ENCODE measurements at places on chromosomes 12 and 14.
A peak's percentile ranks its signal among the peaks of the same experiment; 100 is the strongest.

- DNase-seq, result peak; percentile 59
Observed at GRCh38 chr12:71684081-71684480, 1.8 kb upstream of the TMEM19 start.

DNA sequence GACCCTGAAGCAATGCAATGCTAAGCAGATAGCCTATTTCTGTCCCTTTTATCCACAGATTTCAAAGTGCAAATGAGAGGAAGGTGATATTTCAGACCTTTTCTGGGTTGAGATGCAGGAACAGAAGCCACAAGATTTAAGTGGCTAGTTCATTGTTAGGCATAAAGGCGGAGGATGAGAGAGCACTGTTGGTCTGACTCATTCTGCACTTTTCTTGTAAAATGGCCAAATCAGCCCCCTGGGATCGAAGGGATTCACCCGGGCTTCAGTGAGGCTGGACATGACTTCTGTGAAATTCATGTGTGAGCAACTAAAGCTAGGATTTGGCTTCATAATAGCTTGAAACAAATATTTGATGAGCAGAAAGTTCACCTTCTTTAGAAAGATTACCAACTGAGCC lies 101.9 kb upstream of the OVCH1 start:
- no peak for DNase-seq

DNA sequence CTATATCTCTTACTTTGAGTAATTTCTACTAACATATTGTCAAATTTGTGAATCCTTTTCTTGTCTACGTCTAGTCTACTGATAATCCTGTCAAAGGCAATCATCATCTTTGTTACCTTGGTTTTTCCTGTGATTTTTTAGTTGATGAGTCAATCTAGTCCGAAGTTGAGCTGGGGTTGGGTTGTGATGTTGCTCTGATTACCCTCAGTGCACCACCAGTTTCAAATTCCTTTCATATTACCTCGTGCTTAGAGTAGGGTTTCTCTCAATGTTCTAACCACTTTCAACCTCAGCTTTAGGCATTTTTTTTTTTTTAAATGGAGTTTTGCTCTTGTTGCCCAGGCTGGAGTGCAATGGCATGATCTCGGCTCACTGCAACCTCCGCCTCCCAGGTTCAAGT lies 186.8 kb downstream of the BTG1 start:
- DNase-seq, result no peak

DNA sequence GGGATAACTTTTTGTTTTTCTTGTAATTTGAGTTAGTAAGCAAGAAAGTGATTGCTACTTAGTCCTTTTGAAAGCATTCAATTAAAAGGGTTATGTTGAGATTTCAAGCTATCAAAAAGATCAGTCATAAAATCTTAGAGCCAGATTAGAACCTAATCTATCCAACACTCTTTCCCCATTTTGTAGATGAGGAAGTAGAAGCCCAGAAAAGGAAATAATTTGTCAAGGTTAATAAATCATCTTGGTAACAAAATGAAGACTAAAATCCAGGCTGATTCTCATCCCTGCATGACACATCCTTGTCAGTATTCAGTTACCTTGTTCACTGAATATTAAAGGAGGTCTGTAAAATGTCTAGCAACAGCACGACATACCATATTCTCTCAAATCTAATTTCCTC lies 26.5 kb downstream of the PPP1R13B start:
- DNase-seq, result no peak

GRCh38 chr12:131102991-131103668 lies 149.4 kb downstream of the ADGRD1 start:
- DNase-seq, result no peak

DNA sequence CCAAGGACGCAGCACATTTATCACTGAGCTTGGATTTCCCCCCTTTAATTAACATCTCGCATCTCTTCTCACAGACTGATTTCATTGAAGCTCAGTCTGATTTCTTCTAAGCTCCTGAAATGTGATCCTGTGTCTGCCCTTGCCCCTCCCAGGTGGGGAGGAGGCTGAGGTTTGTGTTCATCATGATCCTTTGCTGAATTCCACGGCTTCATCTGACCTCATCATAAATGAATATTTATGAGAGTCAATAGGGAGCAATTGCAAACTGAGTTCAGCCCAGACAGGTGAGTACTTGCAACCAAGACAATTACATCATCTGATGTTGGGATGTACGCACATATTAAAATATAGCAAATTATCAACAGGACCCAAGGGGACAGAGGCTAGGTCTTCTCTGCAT lies 72.4 kb downstream of the MAP1LC3B2 start:
- DNase-seq, result no peak

DNA sequence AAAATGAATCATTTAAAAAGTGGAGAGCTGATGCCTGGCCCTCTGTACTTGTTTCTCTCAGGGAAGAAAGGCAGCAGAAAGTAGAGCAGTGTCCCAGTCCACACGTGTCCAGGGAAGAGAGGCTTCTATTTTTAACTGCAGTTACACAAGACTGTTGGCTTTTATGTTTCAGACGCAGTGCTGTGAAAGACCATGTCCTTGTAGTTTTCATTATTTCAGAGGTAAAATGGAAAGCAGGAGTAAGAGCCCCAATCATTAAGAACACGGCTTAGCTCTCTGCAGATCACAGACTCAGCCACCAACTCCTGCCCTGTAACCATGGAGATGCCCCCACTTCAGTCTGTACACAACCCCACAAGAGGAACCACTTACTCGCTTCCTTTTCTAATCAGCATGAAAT lies 336.3 kb downstream of the DAD1 start:
- no peak for DNase-seq

GRCh38 chr12:19529951-19530636 lies 90.8 kb downstream of the AEBP2 start:
- DNase-seq, result no peak

DNA sequence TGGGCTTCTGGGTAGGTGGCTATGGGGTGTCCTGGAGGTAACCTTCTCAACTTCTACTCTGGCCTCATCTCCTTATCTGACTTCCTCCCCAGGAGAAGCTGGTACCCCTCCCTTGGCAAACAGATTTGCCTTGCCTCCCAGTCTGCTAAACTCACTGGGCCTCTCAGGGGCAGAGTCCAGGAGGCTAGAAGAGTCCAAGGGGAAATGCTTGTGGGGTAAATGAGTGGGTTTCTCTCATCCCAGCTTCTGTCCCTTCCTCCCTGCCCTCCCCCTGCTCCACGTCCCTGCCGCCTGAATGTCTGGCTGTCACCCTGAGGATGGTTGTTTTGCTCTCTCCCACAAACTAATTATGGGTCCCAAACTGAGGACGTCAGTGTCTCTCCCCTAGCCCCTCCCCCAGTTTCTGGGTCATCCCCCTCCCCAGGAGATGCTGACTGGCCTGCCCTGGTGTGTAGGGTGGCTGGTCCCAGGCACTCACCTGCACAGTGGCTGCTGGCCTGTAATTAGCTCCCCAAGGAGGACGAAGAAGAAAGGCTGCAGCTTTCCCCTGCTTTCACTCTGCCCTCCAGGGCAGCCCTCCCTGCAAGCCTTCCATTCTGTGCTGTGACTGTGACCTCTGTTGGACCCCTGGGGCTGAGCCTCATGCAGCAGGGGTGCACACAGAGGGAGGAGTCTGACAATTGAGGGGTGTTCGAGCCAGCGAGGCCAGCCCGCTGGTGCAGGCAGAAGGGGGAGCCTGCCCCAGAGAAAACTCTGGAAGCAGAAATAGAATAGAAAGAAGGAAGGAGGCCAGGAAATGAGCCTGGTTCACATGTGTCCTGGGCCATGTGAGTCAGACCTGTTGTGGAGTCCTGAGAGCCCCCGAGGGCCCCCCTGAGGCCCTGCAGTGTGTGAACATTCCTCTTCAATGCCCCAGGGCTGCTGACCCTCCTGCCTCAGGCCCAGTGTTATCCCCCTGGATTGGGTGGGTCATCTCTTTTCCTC lies at the start of gene LRP1-AS:
Gene LRP1-AS, minus strand, starts transcription at position 659 of the 984 bp plus-strand sequence.
- DNase-seq, result no peak

DNA sequence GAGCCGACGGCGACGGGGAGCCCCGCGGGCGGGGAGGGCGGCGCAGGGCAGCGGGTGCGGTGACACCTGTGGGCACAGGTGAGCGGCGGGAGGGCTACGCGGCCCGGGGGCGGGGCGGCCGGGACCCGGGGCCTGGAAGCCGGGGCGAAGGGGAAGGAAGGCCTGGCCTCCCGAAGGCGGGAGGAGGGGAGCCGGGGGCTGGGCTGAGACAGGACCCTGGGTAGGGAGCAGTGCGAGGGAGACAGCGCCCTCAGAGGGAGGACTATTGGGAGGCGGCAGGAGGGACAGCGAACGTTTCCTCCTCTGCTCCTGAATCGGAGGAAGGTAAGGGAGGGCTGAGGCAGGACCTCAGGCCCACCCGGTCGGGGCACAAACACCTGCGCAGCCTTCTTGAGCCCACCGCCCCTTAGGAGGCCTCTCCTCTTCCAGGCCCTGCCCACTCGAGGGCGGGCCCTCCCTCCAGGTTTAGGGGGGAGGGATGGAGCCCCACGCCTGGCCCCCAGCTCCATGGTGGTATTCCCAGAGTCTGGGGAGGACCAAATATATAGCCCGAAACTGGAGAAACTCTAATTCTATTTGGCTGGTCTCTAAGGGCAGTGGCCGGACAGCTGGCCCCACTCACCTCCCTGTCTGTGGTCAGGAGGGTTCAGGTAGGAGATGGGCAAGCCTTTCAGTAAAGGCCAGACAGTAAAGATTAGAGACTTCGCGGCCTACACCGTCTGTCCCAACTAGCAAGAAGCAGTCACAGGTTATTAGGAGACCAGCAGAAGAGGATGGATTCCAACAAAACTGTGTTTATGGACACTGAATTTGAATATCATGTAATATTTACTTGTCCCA lies 509 bp downstream of the PLEKHG6 start:
- DNase-seq, result no peak

- DNase-seq, result no peak
Observed at GRCh38 chr12:112307317-112308011, 74.8 kb downstream of the HECTD4 start.

DNA sequence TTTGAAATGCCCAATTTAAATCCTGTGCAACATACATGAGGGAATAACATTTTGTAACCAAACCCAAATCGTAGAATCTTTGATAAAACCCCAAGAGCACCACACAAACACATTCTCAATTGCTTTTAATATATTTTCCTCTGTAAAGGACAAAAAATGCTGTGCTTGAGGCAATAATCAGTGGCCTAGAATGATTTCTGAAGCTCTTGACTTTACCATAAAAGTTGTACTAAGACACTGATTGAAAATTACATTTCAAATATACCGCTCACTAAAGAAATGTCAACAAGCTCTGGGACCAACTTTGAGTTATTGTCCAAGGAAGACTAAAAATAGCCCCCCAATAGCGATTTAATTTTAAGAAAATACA lies 1.5 kb downstream of the EML5 start:
- DNase-seq, result no peak

DNA sequence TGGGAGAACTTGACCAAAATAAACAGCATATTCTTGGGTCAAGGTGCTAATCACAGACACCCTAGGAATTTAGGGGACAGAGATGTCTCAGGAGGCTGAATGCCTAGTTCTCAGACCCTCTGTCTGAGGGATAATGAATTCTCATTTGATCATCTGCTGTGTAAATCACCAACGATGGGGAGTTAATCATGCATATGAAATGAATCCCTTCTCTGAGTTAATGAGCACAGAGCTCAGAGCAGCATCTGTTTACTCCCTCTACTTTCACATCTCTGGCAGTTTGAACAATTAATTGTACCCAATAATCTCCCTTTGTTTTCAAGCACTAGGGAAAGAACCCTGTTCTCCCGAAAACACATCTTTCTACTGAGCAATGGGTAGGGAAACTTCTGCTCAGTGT lies 129.4 kb upstream of the SRRM4 start:
- no peak for DNase-seq

DNA sequence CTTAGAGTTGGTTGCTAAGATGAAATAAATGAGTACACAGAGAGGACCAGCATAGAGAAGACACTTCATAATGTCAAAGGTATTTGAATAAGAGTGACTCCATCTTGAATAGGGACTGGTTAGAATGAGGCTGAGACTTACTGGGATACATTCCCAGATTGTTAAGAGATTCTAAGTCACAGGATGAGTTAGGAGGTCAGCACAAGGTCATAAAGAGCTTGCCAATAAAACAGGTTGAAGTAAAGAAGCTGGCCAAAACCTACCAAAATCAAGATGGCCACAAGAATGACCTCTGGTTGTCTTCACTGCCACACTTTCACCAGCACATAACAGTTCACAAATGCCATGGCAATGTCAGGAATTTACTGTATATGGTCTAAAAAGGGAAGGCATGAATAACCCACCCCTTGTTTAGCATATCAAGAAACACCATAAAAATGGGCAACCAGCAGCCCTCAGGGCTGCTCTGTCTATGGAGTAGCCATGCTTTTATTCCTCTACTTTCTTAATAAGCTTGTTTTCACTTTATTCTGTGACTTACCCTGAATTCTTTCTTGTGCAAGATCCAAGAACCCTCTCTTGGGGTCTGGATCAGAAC lies 8.3 kb upstream of the SERPINA1 start:
- DNase-seq, result no peak

DNA sequence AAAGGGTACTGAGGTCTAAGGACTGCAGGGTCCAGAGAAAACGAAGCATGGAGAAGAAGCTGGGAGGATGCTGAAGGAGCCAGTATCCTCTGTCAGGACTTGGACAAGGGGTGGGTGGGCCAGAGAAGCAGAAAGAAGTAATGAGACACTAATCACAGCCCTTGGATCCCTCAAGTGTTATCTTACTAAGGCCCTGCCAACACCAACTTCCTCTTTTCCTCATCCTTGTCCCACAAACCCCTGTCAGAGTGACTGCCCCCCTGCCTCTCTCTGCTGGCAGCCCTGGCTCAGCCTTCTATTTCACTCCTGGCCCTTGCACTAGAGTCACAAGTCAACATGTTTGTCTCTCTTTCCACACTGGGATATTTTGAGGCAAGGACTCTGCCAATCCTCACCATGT lies 3.8 kb upstream of the ASIC1 start:
- DNase-seq, result no peak

DNA sequence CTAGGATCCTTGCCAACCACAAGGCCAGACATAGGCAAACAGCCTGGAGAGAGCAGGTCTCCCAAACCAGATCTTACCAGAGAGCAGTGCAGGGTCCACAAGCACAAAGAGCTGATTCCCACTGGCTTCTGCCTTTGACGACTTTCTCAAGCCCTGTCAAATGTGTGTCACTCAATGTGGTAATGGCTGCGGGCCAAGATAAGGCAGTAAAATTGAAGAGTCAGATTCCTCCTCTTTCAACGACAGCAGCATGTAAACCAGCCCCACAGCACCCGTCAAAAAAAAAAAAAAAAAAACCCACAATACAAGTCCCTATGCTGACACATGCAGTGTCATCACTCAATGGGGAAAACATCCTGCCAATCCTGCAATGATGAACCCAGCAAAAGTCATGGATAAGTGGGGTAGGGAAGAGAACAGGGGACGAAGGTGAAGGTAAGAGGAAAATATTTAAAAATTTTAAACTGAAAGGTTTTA lies at the start of gene STON2:
Gene STON2, minus strand, starts transcription at position 123 of the 477 bp plus-strand sequence. CDS start 1,942 bp downstream, outside the sequence.
- DNase-seq, result peak; percentile 38

DNA sequence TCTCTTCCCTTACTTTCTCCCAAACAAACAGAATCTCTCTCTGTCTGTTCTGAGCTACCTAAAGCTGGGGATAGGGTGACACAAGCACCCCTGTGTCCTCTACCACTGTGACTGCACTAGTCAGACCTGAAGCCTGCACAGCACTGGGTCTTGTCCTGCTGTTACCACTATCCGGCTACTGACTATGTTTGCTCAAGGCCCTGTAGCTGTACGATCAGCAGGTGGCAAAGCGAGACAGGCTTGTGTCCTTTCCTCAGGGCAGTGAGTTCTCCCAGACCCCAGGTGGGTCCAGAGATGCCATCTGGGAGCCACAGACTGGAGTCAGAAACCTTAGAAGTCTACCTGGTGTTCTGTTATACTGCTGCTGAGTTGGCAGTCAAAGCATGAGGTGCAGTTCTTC lies 116.4 kb downstream of the NUBPL start:
- no peak for DNase-seq
